ENCODE measurements at places on chromosomes 3 and 15. TPM values are rescaled to one million over a fixed set of nuclear protein-coding genes. Genes with fewer than 3 reads are reported as not detected.

The XRN1 gene
- total RNA-seq: 28.0 TPM

The LEKR1 gene
- total RNA-seq: 0.53 TPM

- no peak for DNase-seq
Measured at GRCh38 chr3:3847994-3848922, 49.0 kb downstream of the LRRN1 start.

GRCh38 chr3:60742606-60743145 is 508.6 kb downstream of the FHIT start:
- peak; percentile 2 for DNase-seq

- DNase-seq: no peak
Measured at GRCh38 chr15:68298882-68299381, 21.4 kb downstream of the FEM1B start.

Data from mammary epithelial cell (primary cell).